Hindlimb muscle (tissue), 1 donor: ENCODE measurements at places on chromosomes 5 and 9. TPM values are rescaled to one million over a fixed set of nuclear protein-coding genes. Genes with fewer than 3 reads are reported as not detected.

- no peak for DNase-seq
These were observed 393.9 kb upstream of the C9orf72 start for GRCh38 chr9:27967210-27967609.

DNA sequence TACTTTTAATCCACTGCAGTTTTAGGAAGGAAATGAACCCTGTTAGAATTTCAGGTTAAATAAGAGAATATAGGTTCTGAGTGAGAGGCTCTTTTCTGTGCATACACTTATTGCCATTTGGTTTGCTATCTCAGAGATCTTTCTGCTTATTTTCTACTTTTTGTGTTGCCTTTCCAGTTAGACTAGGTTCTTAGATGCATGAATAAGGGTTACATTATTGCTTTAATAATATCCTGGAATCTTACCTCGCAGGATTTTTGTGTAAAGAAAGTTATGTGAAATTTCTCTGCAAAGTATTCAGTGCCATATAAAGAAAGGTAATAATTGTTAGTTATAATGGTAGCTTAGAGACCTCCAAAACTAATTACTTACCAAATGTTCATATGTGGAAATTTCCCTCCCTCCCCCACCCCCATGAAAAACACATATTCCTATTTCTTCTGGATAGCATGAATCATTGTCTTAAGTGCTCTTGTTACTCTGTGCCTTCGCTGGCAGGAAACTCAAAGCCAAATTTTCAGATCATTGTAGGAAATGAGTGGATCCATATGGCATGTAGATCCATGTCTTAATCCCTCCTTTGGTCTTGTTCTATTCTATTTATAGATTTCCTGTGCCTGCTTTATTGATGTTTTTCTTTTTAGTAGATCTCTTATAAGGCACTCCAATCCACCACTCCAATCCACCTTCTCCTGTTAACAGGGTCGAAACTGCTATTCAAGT lies 2.7 kb upstream of the APBA1 start:
- DNase-seq = no peak

- DNase-seq = no peak
These were observed 327.7 kb downstream of the PIK3R1 start for GRCh38 chr5:68543212-68543611.

TNFSF8 gene
- polyA plus RNA-seq = 0.65 TPM

SLC28A3 gene
- not detected for polyA plus RNA-seq
